Stimulated activated CD8-positive, alpha-beta memory T cell treated with anti-CD3 and anti-CD28 coated beads, Interleukin-4, amount 100 ng/mL, for 1 hour (primary cell): ENCODE measurements at places on chromosomes 6 and 20.

DNA sequence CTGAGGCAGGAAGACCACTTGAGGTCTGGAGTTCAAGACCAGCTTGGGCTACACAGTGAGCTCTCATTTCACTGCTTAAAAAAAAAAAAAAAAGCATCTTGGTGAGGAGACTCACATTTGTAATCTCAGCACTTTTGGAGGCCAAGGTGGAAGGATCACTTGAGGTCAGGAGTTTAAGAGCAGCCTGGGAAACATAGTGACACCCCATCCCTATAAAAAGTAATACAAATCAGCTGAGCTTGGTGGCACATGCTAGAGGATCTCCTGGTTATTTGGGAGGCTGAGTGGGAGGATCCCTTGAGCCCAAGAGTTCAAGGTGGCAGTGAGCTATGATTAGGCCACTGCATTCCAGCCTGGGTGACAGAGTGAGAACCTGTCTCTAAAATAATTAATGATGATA, 29.4 kb upstream of the SYNCRIP start:
- no peak for DNase-seq

DNA sequence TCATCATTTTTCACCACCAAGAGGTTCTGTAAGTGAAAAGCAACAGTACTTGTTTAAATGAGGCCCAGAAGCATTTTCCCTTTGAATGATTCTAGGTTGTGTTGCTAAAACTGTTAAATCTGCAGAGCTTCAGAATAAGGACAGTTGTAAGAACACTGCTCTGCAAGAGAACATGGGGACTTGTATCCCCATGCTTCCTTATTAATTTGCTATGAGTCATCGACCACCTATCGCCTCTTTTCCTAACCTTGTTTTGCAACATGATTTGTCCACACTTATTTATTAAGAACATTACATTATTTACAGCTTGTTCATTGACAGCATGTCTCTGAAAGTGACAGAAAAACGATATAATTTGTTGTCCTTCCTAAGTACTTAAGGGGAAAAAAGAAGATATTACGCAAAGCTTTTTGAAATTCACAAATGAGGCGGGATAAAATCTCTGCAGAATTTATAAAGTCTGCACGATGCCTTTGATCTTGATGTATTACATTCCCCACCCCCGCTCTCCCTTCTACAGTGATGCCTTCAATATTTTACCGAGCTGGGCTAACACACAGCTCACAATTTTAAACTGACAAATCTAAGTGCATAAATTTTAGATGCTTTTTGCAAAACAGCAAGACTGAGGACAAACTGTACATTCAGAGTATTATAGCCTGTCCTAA, 220.0 kb upstream of the SPTLC3 start:
- DNase-seq: no peak

GRCh38 chr6:24357336-24358218, at the start of gene DCDC2:
Gene DCDC2 (minus strand): TSS chr6:24358059. CDS start chr6:24357750, 309 bp downstream.
- DNase-seq: no peak

- DNase-seq: no peak
Measured at GRCh38 chr6:94269256-94269655, 849.9 kb upstream of the EPHA7 start.

- DNase-seq: no peak
Measured at GRCh38 chr20:428658-429200, 20.6 kb downstream of the RBCK1 start.

- DNase-seq: no peak
Measured at GRCh38 chr6:143299253-143300166, 151.0 kb downstream of the ADAT2 start.

GRCh38 chr6:33875696-33876095, 71.9 kb upstream of the MLN start:
- DNase-seq: no peak

GRCh38 chr6:127914240-127914639, 13.4 kb upstream of the THEMIS start:
- DNase-seq: no peak

DNA sequence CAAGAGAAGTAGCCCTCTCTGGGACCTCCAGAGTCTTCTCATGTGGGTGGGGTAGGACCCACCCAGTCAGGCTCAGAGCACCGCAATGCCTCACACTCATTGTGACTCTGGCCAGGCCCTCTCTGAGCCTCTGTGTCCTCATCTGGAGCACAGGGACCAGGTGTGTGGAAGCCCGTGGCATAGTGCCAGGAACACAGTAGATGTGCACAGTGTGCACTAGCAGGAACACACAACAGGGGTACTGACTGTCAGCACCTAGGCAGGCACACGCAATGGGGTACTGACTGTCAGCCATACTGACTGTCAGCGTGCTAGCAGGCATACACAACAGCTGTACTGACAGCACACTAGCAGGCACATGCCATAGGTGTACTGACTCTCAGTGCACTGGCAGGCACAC, 2.0 kb upstream of the STMN3 start:
- no peak for DNase-seq

DNA sequence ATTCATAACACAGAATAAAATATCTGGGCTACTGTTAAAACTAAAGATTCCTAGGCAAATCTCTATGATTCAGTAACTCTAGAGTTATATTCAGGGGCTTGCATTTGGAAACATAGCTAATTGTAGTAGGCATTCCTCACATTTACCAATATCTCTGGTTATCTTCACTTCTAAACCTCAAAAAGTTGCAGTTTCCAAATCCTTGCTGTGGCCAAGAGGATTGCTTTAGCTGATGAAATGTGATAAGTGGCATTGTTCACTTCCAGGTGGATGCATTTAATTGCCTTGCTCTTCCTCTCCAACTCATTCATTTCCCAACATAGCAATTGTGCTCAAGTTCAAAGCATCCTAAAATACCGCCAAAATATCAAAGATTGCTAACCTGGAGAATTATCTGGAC, 246.6 kb downstream of the GRIK2 start:
- no peak for DNase-seq

GRCh38 chr20:49812507-49813304, at the start of gene SLC9A8:
Gene SLC9A8 (plus strand): TSS chr20:49812828. CDS start chr20:49812923, 95 bp downstream.
- peak; percentile 59 for DNase-seq

DNA sequence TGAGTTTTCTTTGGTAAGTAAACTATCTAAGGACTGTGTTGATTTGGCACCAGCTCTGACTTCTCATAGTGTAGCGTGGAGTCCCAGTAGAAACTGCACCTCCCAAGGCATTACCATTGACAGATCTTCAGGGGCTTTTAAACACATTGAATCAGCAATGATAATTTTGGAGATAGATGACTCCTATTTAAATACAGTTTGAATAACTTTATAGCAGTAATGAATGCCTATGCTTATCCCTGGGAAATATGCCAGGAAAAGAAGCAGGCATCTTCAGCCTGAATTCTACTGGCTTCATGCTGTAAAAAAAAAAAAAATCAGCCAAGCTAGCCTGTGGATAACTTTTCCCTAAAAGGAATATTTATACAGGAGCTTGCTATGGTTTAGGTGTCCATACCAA, 895.9 kb downstream of the EYS start:
- DNase-seq: no peak

DNA sequence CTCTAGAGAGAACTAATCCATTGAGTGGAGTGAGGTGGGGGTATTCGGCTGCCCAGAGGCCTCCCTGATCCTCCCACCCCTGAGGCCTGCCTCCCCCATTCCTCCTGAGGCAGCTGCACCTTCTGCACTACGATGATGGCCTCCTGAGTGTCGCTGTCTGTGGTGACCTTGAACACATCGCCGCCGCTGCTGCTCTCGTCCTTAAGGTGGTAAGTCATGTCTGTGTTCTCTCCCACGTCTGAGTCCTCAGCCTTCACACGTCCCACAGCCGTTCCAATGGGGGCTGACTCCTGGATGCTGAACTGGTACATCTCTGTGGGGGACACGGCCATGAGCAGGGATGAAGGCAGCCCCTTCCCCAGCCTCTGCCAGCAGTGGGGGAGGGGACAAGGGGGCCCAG, 94.8 kb downstream of the CD40 start:
- DNase-seq: no peak

- DNase-seq: no peak
Measured at GRCh38 chr20:35395728-35396127, 16.0 kb downstream of the UQCC1 start.

DNA sequence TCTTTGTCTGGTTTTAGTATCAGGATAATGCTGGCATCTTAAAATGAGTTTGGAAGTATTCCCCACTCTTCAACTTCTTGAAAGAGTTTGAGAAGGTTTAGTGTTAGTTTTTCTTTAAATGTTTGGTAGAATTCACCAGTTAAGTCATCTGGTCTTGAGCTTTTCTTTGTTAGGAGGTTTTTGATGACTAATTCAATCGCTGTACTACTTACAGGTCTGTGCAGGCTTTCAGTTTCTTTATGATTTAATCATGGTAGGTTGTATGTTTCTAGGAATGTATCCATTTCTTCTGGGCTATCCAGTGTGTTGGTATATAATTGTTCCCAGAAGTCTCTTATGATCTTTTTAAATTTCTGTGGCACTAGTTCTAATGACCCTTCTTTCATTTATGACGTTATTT, 215.5 kb downstream of the LRFN2 start:
- DNase-seq: no peak

DNA sequence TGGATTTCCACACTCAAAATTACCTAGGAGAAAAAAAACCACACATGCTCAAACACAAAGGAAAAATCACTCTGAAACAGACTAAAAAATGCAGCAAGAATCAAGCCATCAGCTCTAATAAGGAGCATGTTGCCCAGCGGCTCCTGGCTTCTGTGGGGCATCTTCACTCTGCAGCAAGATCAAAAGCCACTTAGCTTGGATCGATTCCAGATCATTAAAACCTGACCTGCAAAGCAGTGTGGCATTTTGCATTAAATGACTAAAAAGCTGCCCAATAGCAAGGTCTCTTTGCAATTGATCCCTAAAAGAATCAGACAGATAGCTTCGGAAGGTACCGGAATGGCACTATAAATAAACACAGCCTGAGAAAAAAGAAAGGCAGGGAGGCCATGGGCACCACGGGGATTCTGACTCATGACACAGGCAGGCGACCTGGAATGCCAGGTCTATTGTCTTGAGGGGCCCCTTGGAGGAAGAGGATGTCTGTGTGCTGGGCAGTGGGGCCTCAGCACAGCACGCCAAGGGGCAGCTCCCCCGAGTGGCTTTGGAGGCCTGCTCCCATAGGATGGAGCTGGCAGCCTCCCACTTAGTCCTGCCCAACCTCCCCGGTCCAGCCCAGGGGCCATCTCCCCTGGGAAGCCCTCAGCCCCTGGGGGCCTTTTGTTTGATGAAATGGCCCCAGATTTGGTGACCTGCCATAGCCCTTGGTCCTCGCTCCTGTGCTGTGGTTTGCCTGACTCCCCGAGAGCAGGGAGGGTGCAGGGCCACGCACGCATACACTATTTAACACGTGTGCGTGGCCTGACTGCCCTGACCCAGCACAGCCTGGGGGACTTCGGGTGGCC, 7.6 kb downstream of the LEMD2 start:
- no peak for DNase-seq

- no peak for DNase-seq
Measured at GRCh38 chr6:26544473-26544872, 6.3 kb downstream of the HMGN4 start.

DNA sequence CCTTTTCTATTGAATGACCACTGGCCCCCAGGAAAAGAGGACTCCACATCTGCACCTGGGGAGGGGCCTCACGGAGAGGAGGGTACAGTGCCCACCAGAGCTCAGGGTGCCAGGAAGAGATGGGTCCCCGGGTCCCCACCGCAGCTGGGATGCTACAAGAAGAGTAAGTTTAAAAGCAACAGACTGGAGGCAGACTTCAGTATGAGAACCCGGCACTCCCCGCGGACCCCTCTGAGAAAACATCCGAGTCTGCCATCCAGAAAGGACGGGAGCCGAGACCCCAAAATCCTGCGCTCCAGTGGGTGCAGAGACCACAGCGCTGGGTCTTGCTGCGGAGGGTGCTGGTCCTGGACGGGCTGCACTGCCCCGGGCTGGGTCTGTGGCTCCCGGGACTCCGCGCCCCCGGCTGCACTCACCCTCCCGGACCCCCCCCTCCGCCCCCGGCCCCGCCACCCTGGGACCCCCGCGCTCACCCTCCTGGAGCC, 350 bp downstream of the HELZ2 start:
- no peak for DNase-seq

DNA sequence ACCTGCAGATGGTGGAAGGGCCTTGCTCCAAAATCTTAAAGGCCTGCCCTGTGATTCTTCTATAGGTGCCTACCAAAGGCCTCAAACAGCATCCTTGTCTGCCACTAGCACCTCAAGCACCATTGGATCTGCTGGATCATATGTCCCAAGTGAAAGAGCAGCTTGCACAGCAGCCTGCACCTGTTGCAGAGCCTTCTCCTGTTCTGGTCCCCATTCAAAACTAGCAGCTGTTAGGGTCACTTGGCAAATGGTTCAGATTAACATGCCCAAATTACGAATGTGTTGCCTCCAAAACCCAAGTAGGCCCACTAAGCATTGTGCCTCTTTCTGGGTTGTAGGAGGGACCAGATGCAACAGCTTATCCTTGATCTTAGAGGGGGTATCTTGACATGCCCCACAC, 99.6 kb upstream of the F13A1 start:
- DNase-seq: no peak

DNA sequence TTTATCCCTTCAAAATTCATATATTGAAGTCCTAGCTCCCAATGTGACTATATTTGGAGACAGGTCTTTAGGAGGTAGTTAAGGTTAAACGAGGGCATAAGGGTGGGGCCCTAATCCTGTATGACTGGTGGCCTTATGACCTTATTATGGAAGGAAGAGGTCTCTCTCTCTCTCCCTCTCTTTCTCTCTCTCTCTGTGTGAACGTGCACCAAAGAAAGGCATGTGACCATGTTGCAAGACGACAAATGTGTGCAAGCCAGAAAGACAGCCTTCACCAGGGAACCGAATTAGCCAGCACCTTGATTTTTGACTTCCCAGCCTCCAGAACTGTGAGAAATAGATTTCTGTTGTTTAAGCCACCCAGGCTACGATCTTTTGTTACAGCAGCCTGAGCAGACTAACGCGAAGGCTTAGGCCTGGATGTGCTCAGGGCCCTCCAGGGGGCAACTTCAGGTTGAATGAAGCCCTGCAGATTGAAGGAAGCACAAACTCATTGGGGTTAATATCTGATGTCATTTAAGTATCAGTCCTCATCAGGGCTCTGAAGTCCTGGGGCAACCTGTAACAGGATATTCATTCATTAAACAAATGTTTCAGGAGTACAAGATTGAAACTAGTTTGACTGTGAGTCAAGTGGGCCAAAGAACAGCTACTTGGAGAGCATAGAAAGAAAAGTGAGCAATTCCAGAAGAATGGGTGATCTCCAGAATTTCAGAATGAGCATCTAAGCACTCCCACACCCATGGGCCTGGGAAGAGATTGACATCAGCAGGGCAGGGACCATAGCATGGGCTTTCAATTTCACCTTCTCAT, 157.4 kb upstream of the TNFAIP3 start:
- no peak for DNase-seq

GRCh38 chr6:100115407-100116101, 121.5 kb upstream of the MCHR2 start:
- DNase-seq: no peak

- no peak for DNase-seq
Measured at GRCh38 chr6:89669002-89669401, 30.5 kb upstream of the LYRM2 start.

DNA sequence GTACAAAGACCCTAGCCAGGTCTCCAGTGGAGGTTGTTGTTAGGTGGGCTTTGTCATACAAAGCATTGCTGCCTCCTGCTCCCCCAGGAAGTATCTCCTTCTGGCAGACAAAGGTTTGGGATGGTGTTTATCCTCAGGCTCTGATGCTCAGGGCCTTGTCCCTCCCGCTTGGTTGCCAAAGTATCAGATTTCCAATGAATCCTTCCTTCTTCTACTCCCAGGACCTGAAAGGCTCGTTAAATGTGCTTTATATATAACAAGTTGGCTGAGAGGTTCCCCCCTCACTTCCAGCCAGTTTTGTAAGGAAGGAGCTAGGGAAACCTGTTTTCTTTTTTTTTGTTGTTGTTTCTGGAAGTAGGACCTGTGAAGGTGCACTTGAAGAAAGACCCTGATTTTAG, 14.4 kb downstream of the PTK7 start:
- no peak for DNase-seq

- DNase-seq: no peak
Measured at GRCh38 chr6:150363733-150364132, 5.1 kb upstream of the IYD start.
